ENCODE measurements at places on chromosomes 12 and 14. TPM values are rescaled to one million over a fixed set of nuclear protein-coding genes. Genes with fewer than 3 reads are reported as not detected.

The LHX5 gene
- not detected for total RNA-seq

The KLRG1 gene
- 3.7 TPM for total RNA-seq

The FGF23 gene
- under 0.01 TPM for total RNA-seq

The ZC2HC1C gene
- under 0.01 TPM for total RNA-seq

The VRTN gene
- total RNA-seq = not detected

The CYP27B1 gene
- total RNA-seq = under 0.01 TPM
